ENCODE measurements at places on chromosomes 2 and 18. TPM values are rescaled to one million over a fixed set of nuclear protein-coding genes. Genes with fewer than 3 reads are reported as not detected.

- no peak overlapping the region for H3K27ac ChIP-seq
- DNase-seq = no peak
- H3K27me3 ChIP-seq = no peaks in the 10 kb centered on the region
- no peaks in the 10 kb centered on the region for H3K36me3 ChIP-seq
- H3K4me3 ChIP-seq = no peak overlapping the region
Measured at GRCh38 chr2:137772451-137772850, 191.8 kb upstream of the HNMT start.

DNA sequence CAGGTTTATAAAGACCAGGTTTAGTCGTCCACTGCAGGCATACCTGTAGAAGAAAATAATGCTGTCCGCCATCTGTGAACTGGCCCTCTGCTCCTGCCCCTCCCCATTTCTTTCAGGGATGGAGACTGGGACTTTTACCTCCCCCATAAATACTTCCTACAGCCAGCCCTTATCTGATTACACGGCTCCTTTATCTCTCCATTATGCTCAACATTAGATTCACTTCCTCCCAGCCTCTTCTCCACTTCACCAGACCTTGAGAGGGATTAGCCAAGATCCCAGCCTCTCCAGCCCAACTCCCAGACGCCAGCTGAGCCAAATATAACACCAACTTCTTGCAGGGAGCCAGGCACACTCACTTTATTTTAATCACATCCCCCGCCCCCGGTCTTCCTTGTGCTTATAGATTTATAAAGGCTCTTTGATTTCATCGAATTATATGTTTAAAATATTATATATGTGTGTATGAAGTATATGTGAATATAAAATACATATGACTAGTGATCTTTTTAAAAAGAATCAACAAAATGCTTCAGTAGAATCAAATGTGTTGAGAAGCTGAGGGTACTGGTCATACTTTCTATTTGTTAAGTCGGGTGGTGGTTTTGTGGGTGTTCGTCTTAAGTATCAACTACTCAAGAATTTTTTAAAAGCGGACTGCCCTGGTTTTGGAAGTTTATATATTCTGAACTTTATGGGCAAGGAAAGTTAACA is 81.0 kb downstream of the SPRED2 start:
- no peak overlapping the region for H3K27ac ChIP-seq
- DNase-seq = no peak
- H3K4me1 ChIP-seq = no peaks in the 10 kb centered on the region

The FAM237A gene
- not detected for total RNA-seq

DNA sequence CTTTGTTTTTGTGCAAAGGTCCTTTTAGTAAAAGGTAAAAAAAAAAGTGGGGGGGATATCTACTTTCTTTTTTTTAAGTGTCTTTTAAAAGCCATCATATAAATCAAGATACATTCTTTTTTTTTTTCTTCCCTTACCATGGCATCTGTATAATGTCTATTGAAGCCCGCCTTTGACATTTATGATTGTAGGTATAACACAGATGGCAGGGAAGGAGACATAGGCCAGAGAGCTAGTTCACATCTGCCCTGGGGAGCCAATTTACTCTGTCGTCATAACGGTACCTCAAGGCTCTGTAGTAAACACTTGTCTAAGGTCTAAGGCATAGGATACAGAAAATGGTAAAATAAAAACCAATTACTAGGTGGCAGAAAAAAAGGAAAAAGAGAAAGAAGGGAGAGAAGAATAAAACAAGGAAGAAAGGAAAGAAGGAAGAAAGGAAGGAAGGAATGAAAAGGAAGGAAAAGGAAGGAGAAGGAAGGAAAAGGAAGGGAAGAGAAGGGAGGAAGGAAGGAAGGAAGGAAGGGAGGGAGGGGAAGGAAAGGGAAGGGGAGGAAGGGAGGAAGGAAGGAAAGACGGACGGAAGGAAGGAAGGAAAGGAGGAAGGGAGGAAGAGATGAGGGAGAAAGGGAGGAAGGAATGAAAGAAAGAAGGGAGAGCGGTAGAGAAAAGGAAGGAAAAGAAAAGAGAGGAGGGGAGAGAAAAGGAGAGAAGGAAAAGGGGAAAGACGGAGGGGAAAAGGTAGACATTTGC is 343.5 kb downstream of the RBM43 start:
- H3K27ac ChIP-seq = no peak overlapping the region
- DNase-seq = no peak
- H3K4me3 ChIP-seq = no peak overlapping the region
- H3K36me3 ChIP-seq = no peaks in the 10 kb centered on the region

- no peak for DNase-seq
- H3K27ac ChIP-seq = no peak overlapping the region
- H3K4me3 ChIP-seq = no peak overlapping the region
- H3K27me3 ChIP-seq = no peaks in the 10 kb centered on the region
Measured at GRCh38 chr2:160512491-160512890, 18.9 kb upstream of the RBMS1 start.

The CCL20 gene
- total RNA-seq = not detected

The LOXHD1 gene
- total RNA-seq = not detected

GRCh38 chr2:13014783-13015182 is 298.0 kb downstream of the TRIB2 start:
- no peak overlapping the region for H3K27ac ChIP-seq
- H3K4me3 ChIP-seq = no peak overlapping the region
- H3K4me1 ChIP-seq = no peaks in the 10 kb centered on the region
- no peak for DNase-seq
- no peaks in the 10 kb centered on the region for H3K36me3 ChIP-seq

DNA sequence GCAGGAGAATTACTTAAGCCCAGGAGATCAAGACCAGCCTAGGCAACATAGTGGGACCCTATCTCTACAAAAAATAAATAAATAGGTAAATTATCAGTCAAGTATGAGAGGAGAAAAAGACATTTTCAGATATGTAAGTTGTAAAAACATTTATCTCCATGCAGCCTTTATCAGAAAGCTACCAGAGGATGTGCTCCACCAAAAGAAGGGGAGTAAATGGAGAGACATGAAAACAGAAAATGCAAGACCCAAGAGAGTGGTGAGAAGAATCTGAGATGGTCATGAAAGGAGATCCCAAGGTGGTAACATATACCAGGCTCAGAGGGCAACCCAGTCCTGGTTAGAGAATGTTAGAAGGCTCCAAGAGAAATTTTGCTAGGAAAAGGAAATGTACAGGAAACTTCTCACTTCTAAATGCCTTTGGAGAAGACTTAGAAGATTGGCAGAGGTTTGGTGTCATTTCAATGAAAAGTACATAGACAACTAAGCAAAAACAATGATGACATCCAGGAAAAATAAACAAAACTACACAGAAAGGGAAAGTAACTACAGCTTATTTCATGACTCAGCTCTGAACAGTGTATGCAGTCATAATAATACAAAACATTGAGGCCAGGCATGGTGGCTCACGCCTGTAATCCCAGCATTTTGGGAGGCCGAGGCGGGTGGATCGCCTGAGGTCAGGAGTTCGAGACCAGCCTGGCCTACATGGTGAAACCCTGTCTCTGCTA is 19.5 kb downstream of the CIB4 start:
- DNase-seq = no peak
- H3K4me3 ChIP-seq = no peak overlapping the region
- H3K4me1 ChIP-seq = peaks cover 6% of the 10 kb centered on the region
- H3K36me3 ChIP-seq = no peaks in the 10 kb centered on the region
- H3K27ac ChIP-seq = no peak overlapping the region

- H3K36me3 ChIP-seq = peaks cover 13% of the 10 kb centered on the region
- peaks cover 11% of the 10 kb centered on the region for H3K4me1 ChIP-seq
- H3K27me3 ChIP-seq = no peaks in the 10 kb centered on the region
- no peak overlapping the region for H3K4me3 ChIP-seq
- H3K27ac ChIP-seq = peak overlapping the region; percentile 30
Measured at GRCh38 chr2:20035955-20036666, 15.3 kb downstream of the LAPTM4A start.

Data from B cell (primary cell).